ENCODE measurements at places on chromosomes 1 and 21. TPM values are rescaled to one million over a fixed set of nuclear protein-coding genes. Genes with fewer than 3 reads are reported as not detected.

Gene NBPF4
- not detected for total RNA-seq

Gene KPRP
- total RNA-seq = not detected

Gene RBP7
- total RNA-seq = 27.9 TPM

Gene TLCD4
- total RNA-seq = 10.0 TPM

Gene HTR1D
- total RNA-seq = 0.12 TPM

Gene HSD11B1
- total RNA-seq = 0.12 TPM

Gene CFAP45
- total RNA-seq = 0.41 TPM

Gene PADI1
- not detected for total RNA-seq

Gene SYT11
- 20.0 TPM for total RNA-seq

Gene AGMAT
- total RNA-seq = 20.6 TPM

Gene DRAXIN
- total RNA-seq = 0.93 TPM

Gene OR2T11
- total RNA-seq = 0.06 TPM

Gene ATP1A4
- 0.76 TPM for total RNA-seq

Gene POFUT2
- 37.3 TPM for total RNA-seq

Gene TGFB2
- total RNA-seq = 11.7 TPM

Gene MATN1
- total RNA-seq = 0.47 TPM

Gene RHOU
- 16.0 TPM for total RNA-seq

Gene MAB21L3
- total RNA-seq = 3.8 TPM

Gene CDCA8
- 5.4 TPM for total RNA-seq

Gene SPRR2E
- total RNA-seq = not detected

Gene HOOK1
- total RNA-seq = 26.1 TPM

Gene SLFNL1
- 1.2 TPM for total RNA-seq

Gene CAMK2N1
- total RNA-seq = 24.1 TPM

Gene DCDC2B
- not detected for total RNA-seq

Gene TMPRSS3
- total RNA-seq = 1.5 TPM

Gene EPHB2
- 20.8 TPM for total RNA-seq

Gene TMCO1
- 49.9 TPM for total RNA-seq

Gene C1orf167
- total RNA-seq = 1.1 TPM

Gene S100A8
- 89.2 TPM for total RNA-seq

Gene TMEM269
- 0.47 TPM for total RNA-seq

Gene ST6GALNAC5
- total RNA-seq = 17.3 TPM

Gene UBE2U
- not detected for total RNA-seq

Gene WNT3A
- 0.06 TPM for total RNA-seq

Gene CELF3
- 0.18 TPM for total RNA-seq

Gene SPRR3
- 0.58 TPM for total RNA-seq

Measured in metanephros (tissue), 2 donors.